ENCODE measurements at places on chromosomes 2 and 18. TPM values are rescaled to one million over a fixed set of nuclear protein-coding genes. Genes with fewer than 3 reads are reported as not detected.

C2orf66 gene
- total RNA-seq, result not detected

ASB18 gene
- total RNA-seq, result not detected

TANC1 gene
- total RNA-seq, result 0.21 TPM

MEMO1 gene
- total RNA-seq, result 41.7 TPM

C1GALT1C1L gene
- total RNA-seq, result not detected

SMAD2 gene
- 106 TPM for total RNA-seq

CELF4 gene
- not detected for total RNA-seq

SLC16A14 gene
- total RNA-seq, result 0.31 TPM

FRZB gene
- total RNA-seq, result under 0.01 TPM

All from mononuclear cell (primary cell).